Mesothelial cell of epicardium (in vitro differentiated cells): ENCODE measurements at places on chromosomes 4 and X.

DNA sequence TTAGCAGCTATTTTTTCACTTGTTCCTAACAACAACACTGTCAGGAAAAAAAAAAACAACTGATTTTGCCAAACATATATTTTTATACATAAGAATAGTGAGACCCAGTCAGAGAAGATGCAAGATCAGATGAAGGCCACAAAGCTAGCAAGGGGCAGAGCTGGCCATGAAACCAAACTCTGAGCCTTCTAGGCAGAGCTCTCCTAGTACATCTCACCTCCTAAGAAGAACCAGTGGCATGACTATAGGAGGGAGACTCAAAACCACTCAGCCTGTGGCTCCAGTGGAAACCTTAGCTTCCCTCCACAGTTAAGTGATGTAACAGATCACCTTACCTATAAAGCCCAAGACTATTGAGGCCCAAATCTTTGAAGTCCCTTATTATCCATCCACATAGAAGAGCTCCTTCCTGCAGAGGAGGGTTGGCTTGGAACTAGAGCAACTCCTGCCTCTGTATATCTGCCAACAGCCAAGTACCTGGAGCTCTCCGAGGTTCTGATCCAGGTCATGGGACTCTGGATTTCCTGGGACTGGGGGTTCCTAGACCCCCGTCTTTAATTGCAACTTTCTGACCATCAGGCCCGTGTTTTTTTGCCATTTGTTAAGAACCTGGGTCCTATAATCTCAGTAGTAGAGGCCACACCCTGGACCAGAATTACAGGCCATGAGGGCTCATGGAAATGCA, 136.5 kb downstream of the SH3KBP1 start:
- no peak for DNase-seq

DNA sequence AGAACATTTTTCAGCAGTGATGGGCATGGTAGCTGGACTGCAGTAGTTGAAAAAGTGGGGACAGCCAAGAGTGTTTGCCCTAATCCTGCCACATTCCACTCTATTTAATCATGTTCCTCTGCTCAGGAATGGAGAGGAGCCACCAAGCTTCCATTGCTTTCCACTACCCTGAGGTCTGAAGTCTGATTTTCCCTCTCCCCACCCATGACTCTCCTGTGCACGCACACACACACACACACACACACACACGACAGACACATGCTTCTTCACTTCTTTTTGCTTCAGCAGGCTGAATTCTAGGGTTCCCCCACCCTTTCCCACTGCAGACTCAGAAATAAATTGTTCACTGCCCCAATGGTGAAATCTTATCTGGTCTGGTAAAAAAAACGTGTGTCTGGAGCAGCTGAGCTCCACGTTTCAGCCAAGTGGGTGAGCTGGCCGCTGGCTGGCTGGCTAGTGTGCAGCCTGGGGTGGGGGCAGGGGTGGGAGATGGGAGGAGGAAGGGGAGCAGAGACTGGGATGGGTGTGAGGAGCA, 142.7 kb upstream of the NALF2 start:
- no peak for DNase-seq

DNA sequence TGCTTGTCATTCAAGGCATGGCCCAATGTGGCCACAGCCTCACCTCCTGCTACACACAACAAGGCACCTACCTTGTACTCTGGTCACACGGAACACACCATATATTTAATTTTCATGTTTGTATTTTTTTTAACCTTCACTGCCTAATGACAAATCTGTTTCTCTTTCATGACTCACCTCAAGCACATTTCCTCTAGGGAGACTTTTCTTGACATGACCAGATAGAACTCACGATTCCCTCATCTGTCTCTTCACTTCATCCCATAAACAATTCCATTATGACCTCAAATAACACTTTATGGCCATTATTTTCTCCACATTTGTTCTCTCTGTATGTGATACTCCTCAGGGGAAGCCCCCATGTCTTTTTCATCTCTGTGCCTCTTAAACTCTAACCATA, 11.1 kb downstream of the DRP2 start:
- DNase-seq, result no peak

- no peak for DNase-seq
Measured at GRCh38 chrX:551306-551705, 79.3 kb upstream of the SHOX start.

DNA sequence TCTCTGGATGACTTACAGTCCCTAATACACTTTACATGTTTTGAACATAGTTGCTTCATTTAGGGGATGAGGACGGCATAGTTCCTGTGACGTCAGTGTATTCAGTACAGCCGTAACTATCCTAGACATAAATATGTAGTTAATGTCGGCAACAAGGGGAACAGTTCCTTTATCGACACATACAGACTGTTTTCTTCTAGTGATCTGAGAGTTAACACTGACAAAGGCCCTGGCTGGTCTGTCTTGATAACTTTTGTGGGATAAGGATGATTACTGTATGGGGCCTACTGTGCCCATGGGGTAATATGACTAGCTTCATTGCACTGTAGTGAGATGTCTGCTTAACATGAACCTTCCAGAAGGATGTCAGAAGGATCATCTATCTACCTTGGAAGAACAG, 131.2 kb downstream of the ZNF518B start:
- DNase-seq, result no peak

- no peak for DNase-seq
Measured at GRCh38 chr4:82394896-82395295, 21.1 kb upstream of the HNRNPD start.

DNA sequence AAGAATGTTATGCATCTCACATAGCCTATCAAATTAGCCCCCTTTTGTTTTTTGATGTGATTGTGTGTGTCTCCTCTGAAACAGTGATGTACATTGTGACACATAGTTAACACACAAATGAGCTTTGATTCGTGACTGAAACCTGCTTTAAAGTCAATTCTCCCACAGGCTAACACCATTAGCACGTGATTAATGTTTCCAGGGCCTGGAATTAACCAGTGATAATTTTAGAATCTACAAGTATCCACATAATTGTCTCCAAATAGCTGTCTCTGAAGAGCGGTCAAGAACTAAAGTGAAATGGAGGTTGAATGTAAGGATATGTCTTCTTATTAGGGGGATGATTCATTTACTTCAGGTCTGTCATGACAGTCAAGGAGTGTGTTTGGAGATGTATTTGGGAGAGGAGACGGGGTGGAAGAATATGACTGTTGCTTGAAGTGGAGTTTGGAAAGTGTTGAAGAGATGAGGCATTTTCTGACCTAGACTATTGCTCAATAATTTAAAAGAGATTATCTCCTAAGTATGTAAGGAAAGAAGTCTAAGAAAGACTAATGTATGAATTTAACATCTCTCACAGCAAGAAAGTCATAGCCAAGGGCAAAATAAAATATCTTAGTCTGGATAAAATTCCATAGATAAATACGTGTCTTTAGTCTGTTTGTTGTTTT, 13.7 kb upstream of the RASGEF1B start:
- no peak for DNase-seq

DNA sequence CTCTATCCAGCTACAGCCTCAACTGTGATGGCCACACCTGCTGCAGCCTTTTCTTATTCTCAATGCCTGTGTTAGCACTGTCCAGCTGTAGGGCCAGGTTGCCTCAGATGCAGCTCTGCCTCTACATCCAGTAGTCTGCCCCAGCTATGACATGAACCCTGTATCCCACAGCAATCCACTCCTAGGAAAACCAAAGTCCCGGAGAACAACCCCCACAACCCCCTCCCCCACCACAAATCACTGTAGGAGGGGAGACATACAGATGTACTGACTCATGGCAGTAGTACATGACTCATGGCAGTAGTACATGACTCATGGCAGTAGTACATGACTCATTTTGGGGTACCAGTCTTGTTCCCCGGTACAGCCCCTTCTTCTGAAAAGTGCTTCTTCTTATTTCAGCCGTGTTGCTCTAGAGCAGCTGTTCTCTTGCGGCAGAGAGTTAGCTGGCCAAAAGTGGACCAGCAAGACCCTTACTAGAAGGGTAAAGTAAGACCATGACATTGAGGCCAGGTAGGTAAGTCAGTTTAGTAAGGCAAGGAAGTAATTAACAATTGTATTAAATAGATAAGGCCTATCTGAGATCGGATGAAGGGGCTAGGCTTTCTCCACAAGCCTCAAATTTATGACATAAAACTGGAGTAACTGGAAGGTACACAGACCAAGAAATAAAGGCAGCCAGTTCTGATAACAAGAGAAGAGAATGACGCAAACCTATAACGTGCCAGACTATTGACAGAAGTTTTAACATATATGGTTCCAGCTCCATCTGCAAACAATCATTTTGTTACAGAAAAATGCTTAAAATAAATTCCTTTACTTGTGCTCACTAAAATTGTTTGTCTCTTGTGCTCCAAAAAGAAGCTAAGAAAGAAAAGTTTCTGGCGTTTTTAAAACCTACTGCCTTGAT, 221.4 kb downstream of the TACR3 start:
- DNase-seq, result no peak

DNA sequence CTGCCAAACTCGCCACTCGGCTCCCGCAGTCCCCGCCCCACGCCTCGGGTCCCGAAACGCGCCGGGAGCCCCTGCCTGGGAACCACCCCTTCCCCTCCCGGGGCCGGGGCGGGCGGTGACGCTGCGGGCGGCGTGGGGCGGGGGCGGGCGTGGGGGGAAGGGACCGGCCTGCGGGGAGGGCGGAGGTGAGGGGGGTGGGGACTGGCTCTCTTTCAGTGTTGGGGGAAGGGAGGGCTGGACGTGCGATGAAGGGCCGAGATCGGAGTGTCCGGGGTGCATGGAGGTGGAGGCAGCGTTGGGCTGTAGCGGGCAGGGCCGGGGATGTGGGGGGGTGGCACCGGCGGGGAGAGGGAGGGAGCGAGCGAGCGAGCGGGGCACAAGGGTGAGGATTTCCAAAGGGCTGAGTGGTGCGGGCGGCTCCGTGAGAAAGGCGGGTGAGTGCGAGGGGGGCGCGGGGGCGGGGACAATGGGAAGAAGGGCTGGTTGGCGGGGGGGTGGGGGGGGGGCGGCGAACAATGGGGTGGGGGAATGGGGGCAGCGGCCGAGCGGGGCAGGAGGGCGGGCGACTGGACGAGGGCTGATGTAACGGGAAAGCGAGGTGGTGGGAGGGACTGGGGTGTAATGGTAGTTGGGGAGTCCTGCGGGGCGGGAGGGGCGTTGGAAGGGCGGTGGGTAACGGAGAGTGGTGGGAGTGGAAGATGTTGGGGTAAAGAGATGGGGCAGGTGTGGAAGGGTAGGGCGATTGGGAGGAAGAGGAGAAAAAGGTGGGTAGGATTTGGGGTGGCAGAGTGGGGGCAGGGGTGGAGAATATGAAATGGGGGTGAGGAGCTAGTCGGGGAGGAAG, 578 bp downstream of the DCUN1D4 start:
- peak; percentile 65 for DNase-seq

DNA sequence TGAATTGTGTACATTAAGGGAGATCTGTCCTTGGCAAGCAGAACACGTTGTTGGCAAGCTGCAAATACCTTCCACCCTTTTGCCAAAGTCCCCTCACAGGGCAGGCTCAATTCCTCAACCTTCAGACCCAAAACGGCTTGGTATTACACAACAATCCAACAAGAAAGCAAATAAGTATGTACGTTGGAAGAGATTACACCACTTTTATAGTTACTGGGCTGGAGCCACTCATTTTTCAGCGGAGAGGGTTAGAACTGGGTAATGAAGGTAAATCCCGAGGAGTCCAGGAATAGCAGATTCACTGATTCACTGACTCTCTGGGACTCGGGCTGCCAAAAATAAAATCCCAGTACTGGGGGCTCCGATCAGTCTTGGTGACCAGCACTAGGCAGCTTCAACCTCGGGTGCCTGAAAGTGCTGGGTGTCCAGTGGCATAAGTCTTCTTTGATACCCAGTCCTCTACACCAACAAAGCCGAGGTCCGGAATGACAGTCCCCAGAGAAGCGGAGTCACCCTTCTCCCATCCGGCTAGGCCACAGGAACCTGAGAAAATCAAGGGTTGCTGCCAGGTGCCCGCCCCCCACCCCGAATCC, 587 bp downstream of the TIMM8A start:
- DNase-seq, result no peak

- no peak for DNase-seq
Measured at GRCh38 chr4:61373901-61374440, 173.8 kb downstream of the ADGRL3 start.

- no peak for DNase-seq
Measured at GRCh38 chrX:11131146-11131545, 20.0 kb downstream of the HCCS start.

- DNase-seq, result no peak
Measured at GRCh38 chr4:123068081-123068480, 145.7 kb upstream of the NUDT6 start.

DNA sequence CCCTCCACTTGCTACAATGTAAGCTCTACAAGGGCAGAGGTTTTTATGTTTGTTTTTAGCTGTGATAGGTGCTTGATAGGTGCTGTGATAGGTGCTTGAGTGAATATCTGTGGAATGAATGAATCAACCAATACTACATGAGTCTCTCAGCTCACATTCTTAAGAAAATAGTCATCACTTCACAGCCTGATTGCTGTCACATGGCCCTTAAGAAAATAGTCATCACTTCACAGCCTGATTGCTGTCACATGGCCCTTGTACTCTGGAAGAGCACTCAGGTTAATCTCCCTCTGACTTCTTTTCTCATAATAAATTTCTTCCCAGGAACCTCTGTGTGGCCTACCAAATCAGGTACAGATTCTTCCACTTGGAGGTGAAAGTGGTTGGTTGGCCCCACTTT, 335.2 kb downstream of the TENM3 start:
- no peak for DNase-seq
